ENCODE measurements at places on chromosomes 1 and 21.

- DNase-seq = no peak
Measured at GRCh38 chr1:175361476-175361875, 168.9 kb upstream of the KIAA0040 start.

DNA sequence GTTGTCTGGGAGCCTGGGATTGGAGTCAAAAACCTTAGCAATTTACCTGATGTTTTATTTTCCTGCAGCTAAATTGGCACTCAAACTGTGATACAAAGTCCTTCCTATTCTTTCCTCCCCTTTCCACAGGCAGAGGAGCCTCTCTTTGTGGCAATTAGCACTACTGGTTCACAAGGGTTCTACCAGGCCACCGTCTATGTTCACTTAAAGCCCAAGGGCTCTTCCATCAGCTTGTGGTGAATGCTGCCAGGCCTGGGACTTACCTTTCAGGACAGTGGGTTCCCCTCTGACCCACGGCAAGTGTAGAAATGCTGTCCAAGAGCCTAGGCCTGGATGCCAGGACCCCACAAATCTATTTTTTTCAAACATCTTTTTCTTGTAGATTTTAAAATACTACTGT is 251.9 kb upstream of the B3GALT2 start:
- DNase-seq = no peak

- DNase-seq = peak; percentile 98
Measured at GRCh38 chr1:161177112-161177935, at the start of gene B4GALT3. Gene B4GALT3 (minus strand): TSS chr1:161177507. CDS start chr1:161176060, 1,447 bp downstream.

DNA sequence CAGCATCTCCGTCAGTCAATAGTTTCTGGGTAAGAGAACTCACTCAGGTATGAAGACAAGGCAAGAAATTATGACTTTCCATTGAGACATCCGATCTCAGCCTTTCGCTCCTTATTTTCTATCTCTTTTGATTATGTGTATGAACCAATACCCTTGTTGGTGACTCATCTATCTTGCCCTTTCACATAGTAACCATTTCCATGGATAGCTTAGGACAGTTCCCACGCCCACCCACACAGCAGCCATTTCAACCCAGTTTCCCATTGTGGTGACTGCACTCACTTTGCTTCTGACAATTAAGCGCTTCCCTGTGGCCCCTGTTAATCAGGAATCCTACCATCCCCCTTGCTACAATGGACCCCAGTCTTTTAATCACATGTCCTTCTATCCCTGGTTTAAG is 210.6 kb upstream of the ADGRL2 start:
- no peak for DNase-seq

GRCh38 chr1:219782929-219783328 is 145.4 kb downstream of the SLC30A10 start:
- DNase-seq = no peak

- DNase-seq = no peak
Measured at GRCh38 chr1:79380078-79380477, 373.5 kb upstream of the ADGRL4 start.

- peak; percentile 85 for DNase-seq
Measured at GRCh38 chr1:38037221-38037939, 9.2 kb downstream of the POU3F1 start.

GRCh38 chr1:235882816-235883215 is 16.1 kb upstream of the LYST start:
- no peak for DNase-seq

DNA sequence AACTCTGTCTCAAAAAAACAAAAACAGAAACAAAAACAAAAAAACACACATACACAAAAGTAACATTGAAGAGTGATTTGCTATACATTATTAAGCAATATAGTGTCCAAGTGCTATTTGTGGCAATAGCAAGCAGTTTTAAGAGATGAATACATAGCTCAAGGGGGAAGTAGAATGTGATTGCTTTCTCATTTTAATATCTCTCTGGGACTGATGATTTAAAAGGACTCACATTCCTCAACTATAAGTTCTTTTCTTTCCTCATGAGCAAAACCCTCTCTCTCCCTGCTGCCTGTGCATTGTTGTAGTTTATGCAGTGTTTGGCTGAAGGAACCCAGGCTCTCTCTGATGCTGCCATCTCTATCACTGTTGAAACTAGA is 47.0 kb upstream of the CSF1 start:
- no peak for DNase-seq

GRCh38 chr1:7408771-7409150 is 362.3 kb upstream of the VAMP3 start:
- DNase-seq = no peak

GRCh38 chr1:239562095-239562494 is 175.7 kb downstream of the CHRM3 start:
- DNase-seq = no peak

- DNase-seq = no peak
Measured at GRCh38 chr1:238811211-238811879, 575.0 kb upstream of the CHRM3 start.

GRCh38 chr1:46342084-46342656 is 1.6 kb downstream of the NSUN4 start:
- no peak for DNase-seq

GRCh38 chr1:233487408-233487807 is 126.5 kb upstream of the KCNK1 start:
- DNase-seq = no peak

GRCh38 chr1:68173936-68174737 is 58.2 kb downstream of the WLS start:
- DNase-seq = no peak

GRCh38 chr1:84345220-84345619 is 43.7 kb downstream of the SAMD13 start:
- DNase-seq = no peak

GRCh38 chr1:68322096-68322495 is 89.8 kb upstream of the WLS start:
- DNase-seq = no peak

Measured in NCI-H526 (cell line).